ENCODE measurements at places on chromosomes 5 and 9. TPM values are rescaled to one million over a fixed set of nuclear protein-coding genes. Genes with fewer than 3 reads are reported as not detected.

Gene OLFML2A
- 0.28 TPM for total RNA-seq

Gene PAEP
- not detected for total RNA-seq

Gene PDLIM7
- 132 TPM for total RNA-seq

Gene LEAP2
- total RNA-seq: 0.19 TPM

Gene STKLD1
- total RNA-seq: 0.47 TPM

Data from endothelial cell of coronary artery (primary cell).